ENCODE measurements at places on chromosomes 12 and 14.

GRCh38 chr12:71661977-71662530 is 1.6 kb downstream of the ZFC3H1 start:
- DNase-seq, result peak; percentile 41

DNA sequence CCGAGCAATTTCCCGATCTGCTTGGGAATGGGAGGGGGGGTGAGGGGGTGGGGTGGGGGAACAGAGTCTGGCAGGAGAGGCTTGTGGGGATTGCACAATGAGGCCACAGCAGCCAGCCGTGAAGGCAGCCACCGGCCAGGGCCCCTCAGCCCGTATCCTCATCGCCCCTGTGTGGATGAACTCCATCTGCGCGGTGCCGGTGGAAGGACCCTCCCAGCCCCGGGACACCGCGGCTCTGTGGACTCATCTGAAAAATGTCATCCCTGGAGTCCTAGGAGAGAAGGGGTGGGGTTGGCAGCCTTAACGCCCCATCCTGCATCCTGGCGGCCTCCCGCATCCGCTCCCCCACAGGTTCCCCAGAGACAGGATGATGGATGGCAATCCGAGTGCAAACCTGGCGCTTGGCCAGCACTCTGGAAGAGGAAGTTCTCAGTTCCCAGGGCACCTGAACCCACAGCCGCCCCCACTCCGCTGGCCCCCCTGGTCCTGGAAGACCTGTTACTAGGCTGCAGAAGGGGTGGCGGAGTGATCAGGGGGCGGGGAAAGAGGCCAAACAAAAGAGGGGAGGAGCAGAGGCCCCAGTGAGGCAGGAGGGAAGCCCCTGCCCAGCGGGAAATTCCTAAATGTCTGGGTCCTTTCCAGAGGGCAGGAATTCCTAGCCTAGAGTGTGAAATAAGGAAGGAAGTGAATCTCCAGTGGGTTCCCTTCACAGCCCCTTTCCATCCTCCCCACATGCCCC is 1.2 kb upstream of the TNFAIP2 start:
- DNase-seq, result peak; percentile 26

- peak; percentile 49 for DNase-seq
Observed at GRCh38 chr14:45201905-45202304, 51.1 kb downstream of the MIS18BP1 start.

DNA sequence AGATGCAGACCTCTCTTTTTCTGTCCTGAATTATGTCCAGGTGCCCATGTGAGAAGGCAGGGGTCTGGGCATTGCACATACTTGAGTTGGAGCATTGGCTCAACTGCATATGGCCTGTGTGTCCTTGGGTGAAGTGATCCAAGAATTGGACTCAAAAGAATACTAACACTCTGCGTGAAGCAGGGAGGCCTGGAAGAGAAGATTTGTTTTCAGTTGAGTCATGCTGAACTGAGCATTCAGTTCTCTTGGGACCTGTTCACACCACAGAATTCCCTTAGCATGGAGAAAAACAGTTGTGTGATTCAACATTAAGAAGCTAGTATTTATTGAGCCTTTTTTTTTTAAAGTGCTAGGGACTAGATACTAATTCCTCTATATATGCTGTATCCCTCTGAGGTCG is 164.7 kb upstream of the TBX3 start:
- no peak for DNase-seq

DNA sequence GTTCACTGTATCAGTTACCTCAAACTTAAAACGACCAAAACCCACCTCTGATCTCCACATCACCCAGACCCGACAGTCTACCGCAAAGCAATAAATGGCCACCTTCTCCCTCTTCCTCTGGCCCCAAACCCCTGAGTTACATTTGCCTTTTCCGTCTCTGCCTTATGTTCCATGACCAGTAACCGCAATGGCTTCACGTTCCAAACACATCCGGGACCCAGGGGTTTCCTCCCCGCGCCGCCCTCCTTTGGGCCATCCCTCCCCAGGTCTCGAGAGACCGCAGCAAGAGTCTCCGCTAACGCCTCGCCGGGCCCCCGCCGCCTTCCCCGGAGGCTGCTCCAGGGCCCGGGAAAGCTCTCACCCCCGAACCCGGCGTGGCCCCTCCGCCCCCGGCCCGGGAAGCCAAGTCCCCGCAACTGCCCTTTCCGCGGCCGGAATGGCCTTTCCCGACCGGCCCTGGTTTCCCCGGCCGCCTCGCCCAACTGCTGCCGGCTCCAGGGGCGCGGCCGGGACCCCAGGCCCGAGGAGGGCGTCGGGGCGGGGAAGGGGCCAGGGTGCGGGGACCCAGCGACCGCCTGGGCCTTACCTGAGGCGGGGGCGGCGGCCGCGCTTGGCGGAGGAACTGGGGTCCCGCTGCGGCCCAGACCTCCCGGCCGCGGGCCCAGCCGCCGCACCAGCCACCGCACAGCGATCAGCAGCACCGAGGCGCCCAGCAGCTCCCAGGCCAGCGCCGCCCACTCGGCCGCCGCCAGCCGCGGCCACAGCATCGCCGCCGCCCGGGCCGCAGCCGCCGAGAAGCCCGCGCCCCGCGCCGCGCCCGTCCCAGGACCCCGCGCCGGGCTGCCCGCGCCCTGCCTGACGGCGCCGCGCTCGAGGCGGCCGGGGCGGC is at the start of gene ANKLE2:
ANKLE2 (minus strand) TSS at position 801 of the 889 bp plus-strand sequence; CDS start at position 767, 34 bp downstream.
- peak; percentile 64 for DNase-seq

GRCh38 chr14:104554608-104555429 is 24.7 kb upstream of the C14orf180 start:
- no peak for DNase-seq

GRCh38 chr12:27595231-27595642 is 71.2 kb downstream of the PPFIBP1 start:
- DNase-seq, result no peak

DNA sequence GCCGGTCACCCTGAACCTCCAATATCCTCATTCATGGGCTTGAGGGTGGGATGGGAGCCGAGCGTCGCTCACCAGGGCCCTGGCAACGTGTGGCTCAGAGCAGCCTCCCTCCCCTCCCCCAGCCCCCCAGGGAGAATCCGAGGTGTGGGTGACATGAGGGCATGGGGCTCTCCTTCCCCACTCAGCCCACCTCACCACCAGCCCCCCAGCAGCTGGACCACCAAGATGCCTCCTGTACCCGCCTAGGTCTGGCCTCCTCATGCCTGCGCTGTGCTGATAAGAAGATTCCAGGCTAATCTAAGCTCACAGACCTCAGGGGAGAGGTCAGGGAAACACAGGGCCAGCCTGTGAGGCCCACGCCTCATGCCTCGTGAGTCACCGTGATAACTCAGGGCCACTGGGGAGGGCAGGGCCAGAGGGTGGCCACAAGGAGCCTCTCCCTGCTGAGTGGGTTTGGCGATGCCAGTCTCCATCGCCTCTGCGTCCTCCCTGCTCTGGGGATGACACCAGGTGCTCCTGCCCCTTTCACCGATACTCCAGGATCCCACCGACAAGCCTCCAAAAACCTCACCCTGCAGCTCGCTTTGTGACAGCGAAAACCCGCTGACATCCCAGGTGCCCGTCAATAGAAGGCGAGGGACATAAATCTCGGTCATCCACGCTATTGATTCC is 56.9 kb downstream of the TESC start:
- peak; percentile 99 for DNase-seq

DNA sequence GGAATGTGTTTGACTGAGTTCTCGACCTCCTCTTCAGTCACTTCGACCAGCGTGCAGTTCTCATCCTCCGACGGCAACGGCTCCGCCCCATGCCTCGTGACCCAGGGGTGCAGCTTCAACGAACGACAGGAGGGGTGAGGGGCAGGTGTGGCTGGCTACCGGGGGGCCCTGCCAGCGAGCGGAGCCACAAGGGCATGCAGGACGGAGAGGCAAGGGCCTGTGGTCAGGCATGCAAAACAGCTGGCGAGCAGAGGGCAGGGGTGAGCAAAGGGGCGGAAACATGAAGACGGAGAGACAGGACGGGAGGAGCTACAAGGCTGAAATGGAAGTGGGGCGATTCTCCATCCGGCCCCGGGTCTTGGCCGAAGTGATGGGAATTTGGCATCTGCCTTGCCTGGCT is 38.7 kb downstream of the P2RX4 start:
- DNase-seq, result no peak

- no peak for DNase-seq
Observed at GRCh38 chr14:50344876-50345563, 32.9 kb downstream of the DMAC2L start.

GRCh38 chr12:57224973-57225679 is 4.4 kb upstream of the SHMT2 start:
- DNase-seq, result peak; percentile 65

DNA sequence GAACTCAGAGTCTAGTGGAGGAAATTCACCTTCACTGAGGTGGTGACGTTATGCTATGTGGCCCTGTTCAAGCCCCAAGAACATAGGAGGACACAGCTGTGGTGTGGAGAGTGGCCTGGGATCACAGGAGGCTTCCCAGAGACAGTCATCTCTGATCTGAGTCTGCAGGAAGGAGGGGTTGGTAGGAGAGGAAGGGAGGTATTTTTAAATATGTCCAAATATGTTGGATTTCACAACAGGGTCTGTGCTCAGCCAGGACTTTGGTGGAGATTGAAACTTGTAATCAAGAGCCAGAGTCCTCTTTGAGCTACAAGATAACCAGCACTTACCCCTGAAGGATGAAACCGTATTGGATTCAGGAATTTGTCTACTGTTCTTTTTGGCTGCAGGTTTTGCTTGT is 26.4 kb upstream of the MED13L start:
- DNase-seq, result peak; percentile 14

- no peak for DNase-seq
Observed at GRCh38 chr14:52397844-52398243, 83.7 kb downstream of the PTGER2 start.

DNA sequence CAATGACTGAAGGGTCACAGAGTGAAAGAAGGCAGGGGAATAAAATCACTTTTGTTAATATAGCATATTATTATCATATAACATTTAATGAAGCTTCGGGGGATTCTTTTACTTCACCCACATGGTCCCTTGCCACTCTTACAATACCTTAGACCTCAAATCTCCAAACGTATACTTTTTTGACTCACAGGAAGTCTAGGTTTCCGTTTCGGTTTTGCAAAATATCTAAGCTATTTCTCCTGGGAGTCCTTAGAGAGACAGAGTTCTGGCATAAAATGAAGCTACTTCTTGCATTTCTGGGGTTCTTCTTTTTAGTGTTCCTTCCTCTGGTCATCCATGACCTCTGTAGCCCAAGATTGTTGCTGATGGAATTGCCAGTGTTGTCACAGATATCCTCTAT is 590.5 kb upstream of the ATP2B1 start:
- DNase-seq, result no peak

GRCh38 chr14:71776471-71777360 is 155.5 kb upstream of the RGS6 start:
- DNase-seq, result peak; percentile 33

- no peak for DNase-seq
Observed at GRCh38 chr12:29234965-29235626, 86.0 kb downstream of the FAR2 start.

DNA sequence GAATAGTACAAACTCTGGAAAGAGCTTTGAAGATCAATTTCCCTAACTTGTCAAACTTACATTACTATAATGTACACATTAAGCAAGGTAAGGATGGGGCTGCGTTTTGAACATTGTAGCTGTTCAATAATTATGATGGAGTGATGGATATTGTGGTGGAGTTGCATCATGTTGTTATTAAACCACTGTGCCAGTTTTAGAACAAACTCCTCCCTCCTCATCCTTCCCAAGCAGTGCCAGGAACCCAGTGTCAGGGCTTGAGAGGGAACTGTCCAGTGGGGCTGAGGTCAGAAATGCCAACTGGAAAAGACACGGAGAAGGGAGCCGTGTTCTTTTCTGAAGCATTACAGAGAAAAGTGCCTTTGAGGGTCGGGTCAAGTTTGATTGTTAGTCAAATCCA is 31.9 kb upstream of the PAPOLA start:
- no peak for DNase-seq

DNA sequence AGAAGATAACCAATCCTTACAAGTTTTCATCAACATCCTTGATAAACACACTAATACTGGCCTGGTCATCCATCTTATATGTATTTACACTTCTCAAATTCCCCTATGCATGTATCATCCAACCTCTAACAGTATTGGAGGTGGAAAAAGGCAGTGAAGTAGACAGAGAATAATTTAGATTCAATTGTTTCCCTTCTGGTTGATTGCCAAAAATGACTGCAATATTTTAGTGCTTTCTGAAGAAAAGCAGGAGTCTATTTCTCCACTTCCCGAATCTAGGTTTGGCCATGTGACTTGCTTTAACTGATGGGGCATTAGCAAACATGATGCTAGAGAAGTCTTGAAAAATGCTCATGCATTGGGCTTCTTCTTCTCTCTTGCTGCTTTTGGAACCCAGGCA is 78.3 kb upstream of the METAP2 start:
- no peak for DNase-seq

- no peak for DNase-seq
Observed at GRCh38 chr12:47407463-47408129, 298.2 kb downstream of the RPAP3 start.

DNA sequence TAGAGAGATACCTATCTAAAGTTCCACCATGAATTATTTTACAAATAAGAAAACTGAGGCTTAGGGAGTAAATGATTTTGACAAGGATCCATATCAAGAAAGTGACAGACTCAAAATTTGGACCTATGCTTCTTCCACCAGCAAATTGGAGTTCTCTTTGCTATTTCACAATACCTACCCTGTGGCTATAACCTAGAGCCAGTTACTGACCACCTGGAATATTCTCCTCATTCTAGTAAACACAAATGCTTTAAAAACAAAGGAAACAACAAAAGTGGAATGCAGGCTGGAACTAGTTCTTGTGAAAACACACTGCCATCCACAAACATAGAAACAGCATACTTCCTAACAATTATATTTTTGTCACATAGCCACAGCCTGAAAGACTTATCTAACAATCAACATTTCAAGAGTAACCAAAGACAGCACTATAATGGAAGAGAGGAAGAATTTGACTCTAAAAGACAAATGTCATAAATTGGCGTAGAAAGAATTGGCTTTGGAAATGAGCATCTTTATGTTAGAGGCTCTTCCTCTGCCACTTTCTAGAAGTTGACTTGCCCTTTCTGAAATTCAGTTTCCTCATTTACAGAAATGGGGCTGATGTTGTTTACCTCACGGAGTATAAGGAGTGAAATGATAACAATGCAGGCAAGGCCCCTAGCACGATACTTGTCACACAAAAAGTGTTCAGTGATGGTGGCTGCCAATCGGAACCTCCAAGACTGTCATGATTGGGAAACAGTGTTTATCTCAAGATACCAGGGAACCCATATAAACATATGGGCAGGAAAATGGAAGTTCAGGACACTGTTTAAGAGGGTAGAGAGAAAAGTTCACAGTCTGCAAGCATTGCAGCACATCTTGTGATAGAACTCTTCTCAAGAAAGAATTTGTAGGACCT is 138.6 kb upstream of the LGR5 start:
- DNase-seq, result peak; percentile 88

DNA sequence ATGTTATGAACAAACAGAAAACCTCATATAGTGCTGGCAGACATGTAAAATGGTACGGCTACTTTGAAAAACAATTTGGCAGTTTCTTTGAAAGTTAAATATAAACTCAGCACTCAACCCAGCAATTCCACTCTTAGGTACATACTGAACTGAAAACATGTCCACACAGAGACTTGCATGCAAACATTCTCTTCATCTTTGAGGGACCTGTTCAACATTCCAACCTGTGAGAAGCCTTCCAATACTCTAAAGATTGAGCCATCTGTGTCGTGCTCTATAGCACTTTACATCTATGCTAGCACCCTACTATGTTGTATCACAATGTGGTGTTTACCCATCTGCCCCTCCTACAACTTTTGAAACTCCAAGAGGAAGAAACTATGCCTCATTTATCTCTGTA is 79.3 kb downstream of the DNAI7 start:
- no peak for DNase-seq

- peak; percentile 91 for DNase-seq
Observed at GRCh38 chr12:24049101-24049500, 99.6 kb upstream of the SOX5 start.

GRCh38 chr12:1906579-1906978 is 11.9 kb downstream of the CACNA2D4 start:
- DNase-seq, result no peak

All from OCI-M1 (cell line).